ENCODE measurements at places on chromosomes 11 and 22.

DNA sequence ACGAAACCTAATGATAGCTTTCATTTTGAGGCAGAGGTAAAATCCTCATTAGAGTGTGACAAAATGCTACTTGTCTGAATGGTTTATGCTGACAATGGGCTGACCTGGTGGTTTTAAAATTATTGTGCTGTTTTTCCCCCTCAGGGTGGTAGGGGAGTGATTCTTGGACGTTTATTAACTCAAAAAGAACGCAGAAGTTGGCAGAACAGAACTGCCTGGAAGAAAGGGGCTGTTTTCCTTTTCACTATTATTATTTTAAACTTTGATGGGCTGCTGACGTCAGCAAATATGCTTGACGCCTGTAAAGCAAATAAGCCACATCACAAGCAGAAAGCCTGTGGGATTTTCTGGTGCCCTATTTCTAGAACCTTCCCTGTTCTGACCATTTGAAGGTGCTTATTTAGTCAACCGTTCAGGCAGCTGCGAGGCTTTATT, 4.0 kb downstream of the RASSF10 start:
- DNase-seq = no peak

DNA sequence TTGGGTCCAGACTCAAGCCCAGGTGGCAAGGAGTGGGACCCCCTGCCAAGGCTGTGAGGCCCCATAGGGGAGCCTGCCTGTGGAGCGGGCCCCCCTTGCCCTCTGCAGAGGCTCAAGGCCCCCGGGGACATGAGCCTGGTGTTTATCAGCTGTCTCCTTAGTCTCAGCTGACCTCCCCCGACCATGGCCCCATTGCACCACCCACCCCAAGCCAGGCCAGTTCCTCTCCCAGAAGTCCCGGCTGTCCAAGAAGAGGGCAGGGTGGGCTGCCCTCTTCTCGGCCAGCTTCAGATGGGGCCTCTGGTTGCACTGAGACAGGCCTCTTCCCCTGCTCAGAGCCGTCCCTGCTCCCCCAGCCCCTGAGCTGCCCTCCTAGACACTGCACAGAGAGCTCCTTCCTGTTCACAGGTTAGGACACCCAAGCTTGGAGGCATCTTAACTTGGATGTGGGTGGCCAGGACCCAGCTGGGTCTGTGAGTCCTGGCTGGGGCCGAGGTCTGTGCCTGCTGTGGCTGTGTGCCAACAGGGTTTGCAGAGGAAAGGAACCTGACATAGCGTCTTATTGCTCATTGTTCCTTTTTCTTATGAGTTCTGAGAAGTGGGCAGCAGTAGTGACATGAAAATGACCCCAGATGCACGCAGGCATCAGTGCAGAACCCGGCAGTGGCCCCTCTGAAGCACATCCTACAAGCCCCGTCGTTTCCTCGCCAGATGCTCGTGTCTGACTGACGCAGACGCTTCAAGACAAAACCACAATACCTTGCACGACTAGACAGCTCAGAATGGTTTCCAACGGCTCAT, 5.4 kb downstream of the TRABD start:
- peak; percentile 38 for DNase-seq

- DNase-seq = no peak
Observed at GRCh38 chr11:19055016-19055415, 5.5 kb downstream of the MRGPRX2 start.

DNA sequence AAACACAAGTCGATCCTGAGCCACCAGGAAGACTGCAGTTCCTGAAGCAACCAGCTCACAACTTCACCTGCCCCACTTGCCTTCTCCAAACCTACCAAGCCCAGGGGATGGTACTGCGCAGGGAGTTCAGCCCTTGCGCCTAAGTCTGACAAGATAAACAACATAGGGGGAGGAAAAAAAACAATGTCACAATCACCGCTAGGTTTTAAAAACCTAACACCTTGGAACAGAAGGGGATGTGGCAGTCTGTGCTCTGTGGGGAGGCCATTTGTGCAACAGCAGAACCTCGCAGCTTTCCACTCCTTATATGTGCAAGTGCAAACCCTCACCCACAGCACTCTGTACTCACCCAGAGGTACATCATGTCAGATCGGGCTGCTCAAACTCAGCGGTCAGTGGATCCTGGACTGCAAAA, 134.2 kb downstream of the RBFOX2 start:
- DNase-seq = no peak

DNA sequence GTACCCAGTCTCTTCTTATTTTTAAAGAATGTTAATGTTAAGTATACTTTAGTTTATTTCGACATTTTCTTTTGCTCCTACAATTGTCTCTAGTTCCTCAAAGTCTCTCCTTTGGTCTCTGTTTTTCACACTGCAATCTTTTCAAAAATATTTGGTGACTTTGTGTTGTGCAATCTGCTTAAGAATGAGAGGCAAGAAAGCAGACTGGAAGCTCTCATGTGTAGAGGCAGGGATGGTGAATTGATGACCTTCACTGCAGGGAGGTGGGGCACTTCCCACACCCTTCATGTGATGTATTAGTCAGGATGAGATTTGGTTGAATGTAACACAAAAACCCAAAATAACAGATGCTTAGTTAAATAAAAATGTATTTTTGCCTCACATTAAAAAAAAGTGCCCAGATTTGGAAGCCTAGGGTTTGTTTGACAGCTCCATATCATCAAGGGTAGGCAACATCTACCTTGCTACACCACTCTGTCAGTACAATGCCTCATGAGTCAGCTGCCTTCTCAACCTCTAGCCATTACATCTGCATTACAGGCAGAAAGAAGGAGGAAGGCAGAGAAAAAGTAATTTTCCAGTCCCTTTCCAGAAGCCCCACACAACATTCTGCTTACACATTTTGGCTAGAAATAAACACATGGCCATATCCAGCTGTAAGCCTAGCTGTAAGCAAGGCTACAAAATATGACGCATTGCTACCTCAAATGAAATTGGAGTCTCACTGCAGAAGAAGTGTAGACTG, 3.8 kb upstream of the MMP27 start:
- no peak for DNase-seq

DNA sequence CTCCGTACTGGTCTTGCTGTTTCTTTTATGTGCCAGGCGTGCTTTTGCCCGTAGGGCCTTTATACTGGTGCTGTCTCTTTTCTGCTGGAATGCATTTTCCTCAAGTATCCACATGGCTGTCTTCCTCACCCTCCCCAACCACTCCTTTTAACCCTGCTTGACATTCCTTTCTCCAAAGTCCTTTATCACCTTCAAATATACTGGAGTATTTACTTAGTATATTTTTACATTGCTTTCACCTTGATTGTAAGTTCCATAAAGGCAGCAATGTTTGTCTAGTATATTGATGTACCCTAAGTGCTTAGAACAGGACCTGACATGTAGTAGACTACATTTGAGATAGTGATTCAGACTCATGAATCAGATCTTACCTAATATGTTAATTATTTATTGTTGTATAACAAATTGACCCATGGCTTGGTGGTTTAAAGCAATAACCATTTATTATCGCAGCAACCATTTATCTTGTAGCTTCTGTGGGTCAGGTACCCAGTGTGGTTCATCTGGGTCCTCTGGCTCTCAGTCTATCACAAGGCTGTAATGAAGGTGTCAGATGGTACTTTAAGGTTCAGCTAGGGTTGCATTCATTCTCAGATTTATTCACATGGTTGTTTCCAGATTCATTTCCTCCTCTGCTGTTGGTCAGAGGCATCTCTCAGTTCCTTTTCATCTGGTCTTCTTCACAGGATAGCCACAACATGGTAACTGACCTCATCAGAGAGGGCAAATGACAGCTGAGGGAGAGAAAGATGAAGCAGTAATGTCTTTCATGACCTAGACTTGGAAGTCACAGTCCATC, 34.2 kb downstream of the DDX10 start:
- no peak for DNase-seq

- no peak for DNase-seq
Observed at GRCh38 chr11:76798671-76799065, 15.5 kb downstream of the TSKU start.

DNA sequence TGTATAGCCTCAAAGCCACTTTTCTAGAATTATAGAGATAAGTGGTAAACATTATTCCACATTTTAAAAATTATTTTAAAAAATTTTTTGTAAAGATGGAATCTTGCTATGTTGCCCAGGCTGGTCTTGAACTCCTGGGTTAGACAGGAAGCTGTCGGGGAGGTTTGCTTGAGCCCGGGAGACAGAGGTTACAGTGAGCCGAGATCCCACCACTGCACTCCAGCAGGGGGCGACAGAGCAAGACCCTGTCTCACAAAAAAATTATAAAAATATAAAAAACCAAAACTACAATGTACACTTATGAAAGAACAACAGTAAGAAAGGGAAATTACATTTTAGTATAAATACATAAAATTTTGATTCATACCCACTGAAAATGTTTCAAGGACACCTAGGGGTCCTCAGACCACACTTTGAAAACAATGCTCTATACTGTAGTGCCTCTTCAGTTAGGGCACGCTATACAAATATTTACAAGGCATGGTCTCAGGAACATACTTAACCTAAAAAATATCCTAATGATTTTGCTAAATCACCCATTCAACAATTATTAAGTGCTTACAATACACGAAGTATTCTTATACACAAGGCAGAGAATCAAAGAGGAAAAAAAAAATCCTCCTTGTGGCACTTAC, 111.2 kb downstream of the MRTFA start:
- DNase-seq = peak; percentile 42

GRCh38 chr22:25745341-25746011, 3.5 kb downstream of the MYO18B start:
- DNase-seq = no peak

DNA sequence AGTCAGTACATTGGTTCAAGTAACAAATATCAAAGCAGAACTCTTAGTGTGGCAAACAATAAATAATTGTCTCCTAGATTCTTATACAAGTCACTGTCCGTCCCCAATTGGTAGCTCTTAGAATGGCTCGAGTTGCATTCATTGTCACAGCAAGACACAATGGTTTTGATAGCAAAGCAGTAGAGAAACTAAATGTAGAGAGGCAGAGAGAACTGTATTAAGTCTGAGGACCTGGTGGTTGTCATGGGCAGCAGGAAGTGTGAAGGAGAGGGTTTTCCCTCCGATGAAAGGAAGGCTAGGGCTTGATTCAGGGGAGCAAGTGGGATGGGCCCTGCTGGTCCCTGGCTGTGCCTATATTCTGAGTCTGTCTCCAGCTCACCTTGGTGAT, 36.6 kb downstream of the RCOR2 start:
- no peak for DNase-seq

DNA sequence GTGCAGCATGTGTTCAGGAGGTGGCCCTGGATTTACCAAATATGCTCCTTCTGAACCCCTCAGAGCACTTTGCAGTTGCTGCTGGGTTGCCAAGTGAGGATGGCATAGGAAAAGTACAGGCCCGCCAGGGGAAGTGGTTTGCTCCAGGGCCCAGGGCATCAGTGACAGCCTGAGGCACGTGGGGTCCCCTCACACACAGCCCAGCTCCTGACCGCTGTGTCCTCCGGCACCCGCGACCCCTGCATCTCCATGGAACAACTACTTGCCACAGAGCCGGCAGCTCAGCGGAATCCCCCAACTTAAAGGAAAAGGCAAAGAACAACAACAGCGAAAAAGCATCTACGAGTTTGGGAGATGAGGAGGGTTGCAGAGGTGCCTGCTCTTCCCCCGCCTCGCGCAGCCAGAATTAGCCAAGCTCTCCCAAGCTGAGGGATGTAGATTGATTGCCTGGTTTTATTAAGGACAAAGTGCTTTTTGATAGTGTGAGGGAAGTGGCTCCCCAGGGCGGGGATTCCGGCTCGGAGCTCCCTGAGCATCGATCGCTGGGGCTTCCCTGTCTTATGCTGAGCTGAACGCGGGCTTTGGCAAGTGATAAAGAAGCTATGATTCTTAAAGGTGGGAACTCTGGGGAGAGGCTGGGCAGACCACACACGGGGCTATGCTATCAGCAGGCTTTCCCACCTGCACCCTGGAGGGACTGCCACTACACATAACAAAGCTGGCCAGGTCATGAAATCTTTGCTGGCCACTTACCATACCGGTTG, 174.5 kb downstream of the CEP164 start:
- DNase-seq = no peak

DNA sequence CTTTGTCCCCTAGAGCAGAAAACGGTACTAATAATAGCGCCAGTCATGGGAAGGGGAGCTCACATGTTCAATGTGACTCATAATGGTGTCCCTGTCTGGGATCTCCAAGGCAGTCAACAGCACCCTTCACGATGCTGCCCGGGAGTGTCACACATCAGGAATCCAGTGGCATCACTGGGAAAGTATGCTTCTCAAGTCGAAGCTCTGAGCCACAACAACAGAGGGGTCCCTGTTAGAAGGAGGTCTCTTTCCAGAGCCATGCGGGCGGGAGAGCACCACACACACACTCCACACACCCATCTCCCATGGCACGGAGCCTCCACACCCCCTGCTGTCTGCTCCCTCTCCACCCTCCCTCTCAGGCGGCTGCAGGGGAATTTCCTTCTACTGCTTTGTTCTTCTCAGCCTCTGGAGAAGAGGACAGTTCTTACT, 119.7 kb downstream of the ETS1 start:
- no peak for DNase-seq

- no peak for DNase-seq
Observed at GRCh38 chr11:76835928-76836612, 24.6 kb upstream of the ACER3 start.

DNA sequence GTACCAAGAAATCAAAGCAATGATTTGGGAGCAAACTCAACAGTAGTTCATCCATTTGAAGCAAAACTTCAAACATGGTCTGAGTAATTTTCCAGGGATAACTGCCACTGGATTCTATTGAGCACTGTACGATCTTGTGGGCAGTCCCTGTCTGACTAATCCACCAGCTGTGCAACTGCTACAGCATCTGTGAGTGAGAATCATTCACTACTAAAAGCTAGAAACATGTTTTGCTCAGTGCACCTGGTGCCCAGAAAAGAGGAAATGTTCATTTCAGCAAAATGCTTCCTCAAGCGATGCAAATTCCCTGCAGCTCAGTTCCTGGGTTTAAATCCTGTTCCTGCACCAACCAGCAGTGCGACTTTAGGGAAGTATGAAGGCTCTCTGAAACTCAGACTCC, 1077.9 kb downstream of the DLG2 start:
- DNase-seq = no peak

- no peak for DNase-seq
Observed at GRCh38 chr11:456533-456932, 6.5 kb downstream of the PTDSS2 start.

- DNase-seq = no peak
Observed at GRCh38 chr11:15641271-15642045, 526.7 kb downstream of the INSC start.

DNA sequence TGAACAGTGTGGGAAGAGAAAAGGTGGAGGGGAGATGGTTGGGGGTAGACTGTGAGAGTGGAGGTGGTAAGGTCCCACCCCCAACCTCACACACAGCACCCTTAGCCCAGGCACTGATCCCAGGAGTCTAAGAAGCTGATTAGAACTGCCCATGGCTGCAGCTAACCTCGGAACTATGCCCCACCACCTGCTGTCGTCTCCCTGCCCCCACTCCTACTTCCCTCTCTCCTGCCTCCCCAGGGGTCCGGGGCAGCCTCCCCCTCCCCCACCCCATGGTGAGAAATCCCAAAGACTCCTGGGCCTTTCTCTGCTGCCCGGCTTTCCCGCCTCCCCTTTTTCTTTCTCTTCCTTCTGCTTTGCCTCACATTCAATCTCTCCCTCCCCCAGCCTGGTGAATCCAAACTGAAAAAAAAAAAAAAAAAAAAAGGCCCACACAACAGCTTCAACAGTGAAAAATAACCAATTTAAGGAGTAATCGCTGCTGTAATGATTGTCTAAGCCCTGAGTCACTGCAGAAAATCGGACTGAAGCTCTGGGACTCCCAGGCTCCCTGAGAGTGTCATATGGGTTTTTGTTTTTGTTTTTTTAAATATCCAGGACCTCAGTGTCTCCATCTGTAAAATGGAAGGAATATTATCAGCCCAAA, 9.6 kb upstream of the TP53I11 start:
- no peak for DNase-seq

- no peak for DNase-seq
Observed at GRCh38 chr11:100769617-100770016, 82.5 kb downstream of the ARHGAP42 start.

Data from stimulated activated CD8-positive, alpha-beta memory T cell treated with anti-CD3 and anti-CD28 coated beads, Interleukin-4, amount 100 ng/mL, for 4 hours (primary cell).